Iris pigment epithelial cell (primary cell): ENCODE measurements at places on chromosomes 2 and 18.

DNA sequence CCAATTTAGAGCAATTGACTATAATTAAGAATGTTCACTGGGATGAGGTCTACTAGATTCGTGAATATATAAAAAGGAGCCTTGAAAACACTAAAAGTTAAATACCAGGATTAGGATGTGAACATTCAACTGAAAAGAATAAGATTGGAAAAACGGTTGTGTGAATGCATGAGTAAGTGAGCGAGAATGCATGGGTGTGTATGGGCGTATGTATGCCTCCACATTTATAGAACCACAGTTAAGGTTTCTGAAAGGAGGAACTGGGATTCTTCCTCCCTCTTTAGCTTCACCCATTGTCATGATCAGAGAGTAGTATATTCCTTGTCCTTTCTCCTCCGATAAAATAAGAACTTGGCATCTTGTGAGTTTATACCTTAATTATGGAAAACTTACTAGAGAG, 151.1 kb upstream of the UBE2E3 start:
- DNase-seq, result peak; percentile 4

- DNase-seq, result no peak
Measured at GRCh38 chr18:36776650-36777049, 52.2 kb downstream of the TPGS2 start.

DNA sequence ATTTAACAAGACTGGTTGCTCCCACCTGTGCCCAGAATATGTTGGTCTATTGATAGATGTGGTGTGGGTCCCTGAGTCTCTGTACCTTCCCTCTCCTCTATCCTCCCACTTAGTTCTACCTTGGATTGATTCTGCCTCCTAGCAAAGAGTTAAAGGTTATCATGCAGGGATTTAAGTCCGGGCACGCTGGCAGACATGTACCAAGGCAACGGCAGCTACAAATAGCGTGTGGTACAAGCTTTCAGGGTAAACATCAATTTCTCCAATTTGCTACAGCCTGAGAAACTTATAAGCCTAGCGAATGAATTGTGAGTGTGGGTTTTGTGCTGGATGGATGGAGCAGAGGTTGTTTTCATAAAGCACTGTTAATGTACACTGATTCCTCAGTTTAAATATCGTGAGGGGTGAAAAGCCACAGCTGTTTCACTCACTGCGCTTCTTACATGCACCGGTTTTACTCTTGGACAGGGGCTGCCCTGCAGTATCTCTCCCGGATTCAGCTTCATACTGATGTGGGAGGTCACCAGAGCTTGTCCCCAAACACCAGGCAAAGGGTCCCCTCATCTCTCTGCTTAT, 289.8 kb downstream of the ICOS start:
- no peak for DNase-seq

DNA sequence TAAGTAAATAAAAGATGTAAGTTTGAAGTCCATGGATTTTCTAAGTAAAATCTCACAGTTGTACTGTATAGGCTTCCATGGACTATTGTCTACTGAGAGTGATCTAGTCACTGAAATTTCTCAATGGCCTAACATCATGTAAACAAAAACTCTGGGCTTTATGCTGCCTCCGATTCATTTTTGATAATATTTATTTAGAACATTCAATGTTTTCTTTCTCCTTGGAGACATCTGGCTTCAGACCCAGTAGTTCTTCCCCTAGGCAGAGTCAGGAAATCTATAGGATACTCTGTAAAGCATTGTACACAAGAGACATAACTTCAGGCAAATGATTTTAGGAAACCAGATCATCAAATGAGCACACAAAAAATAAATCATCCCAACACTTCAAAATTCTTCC, 1208.6 kb upstream of the ZEB2 start:
- peak; percentile 26 for DNase-seq

GRCh38 chr18:8791171-8791651, 85.9 kb downstream of the MTCL1 start:
- DNase-seq, result peak; percentile 40

- DNase-seq, result peak; percentile 74
Measured at GRCh38 chr2:181466661-181467576, 9.7 kb downstream of the ITGA4 start.

- peak; percentile 13 for DNase-seq
Measured at GRCh38 chr2:189927823-189928222, 134.7 kb downstream of the MSTN start.

DNA sequence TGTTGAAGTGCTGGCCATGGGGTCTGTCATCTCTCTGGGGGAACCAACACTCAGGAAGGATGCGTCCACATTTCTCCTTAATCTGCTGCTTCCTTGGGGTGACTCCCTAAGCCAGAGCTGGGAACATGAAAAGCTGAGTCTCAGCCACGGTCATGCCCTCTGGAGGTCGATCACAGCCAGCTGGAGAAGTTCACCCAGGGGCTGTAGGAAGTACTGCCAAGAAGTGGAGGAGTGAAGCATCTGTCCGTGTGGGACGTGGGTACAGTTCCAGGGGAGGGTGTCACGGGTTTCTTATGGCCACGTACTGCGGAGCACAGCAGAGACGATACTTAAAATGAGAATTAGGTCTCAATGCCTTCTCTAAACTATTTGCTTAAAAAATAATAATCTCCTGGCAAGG, 42.4 kb upstream of the IGFBP2 start:
- DNase-seq, result peak; percentile 57

GRCh38 chr2:48569433-48569832, 39.5 kb downstream of the STON1 start:
- DNase-seq, result peak; percentile 57

DNA sequence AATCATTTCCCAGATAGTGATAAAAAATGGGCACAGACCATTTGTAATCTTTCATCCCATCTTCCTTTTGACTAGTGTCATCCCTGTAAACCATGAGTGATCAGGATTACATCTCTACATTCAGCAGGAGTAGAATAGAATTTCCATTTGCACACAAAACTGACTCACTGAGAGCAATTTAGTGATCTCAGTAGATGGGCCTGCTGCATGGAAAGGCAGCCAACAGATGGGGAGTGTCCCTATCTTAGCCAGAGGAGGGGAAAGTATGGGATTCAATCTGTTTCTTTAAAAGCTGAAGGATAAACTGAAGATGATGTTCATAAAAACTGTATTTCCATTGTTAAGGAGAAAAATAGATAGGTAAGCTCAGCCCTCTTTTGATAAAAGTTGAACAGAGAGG, 441.7 kb downstream of the ZNF521 start:
- DNase-seq, result no peak

- DNase-seq, result no peak
Measured at GRCh38 chr2:232402518-232402917, 4.1 kb upstream of the ALPG start.

GRCh38 chr2:73227086-73227485, 6.0 kb downstream of the PRADC1 start:
- no peak for DNase-seq

GRCh38 chr2:62570861-62571698, 65.1 kb upstream of the TMEM17 start:
- DNase-seq, result no peak

GRCh38 chr2:204722691-204723090, 177.4 kb downstream of the PARD3B start:
- DNase-seq, result no peak

- no peak for DNase-seq
Measured at GRCh38 chr18:50193796-50194630, 934 bp downstream of the MYO5B start.

DNA sequence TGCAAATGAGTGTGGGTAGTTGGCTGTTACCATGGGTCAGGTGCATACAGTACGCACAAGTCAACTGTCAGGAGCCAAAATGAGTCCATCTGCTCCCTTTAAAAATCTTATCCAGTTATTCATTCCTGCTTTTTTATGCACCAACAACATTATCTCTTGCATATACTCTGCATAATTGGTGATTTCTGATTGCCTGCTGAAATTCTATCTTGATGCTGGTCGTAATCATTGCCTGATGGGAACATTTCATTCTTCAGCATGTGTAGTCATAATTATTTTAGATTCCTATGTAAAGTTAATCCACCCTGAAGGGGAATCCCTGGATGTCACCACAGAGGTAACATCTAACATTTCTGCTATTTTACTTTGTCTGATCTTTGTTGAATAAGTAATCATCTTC, 102.2 kb upstream of the RND3 start:
- DNase-seq, result no peak

GRCh38 chr2:28602751-28603639, 107.1 kb downstream of the PLB1 start:
- no peak for DNase-seq

DNA sequence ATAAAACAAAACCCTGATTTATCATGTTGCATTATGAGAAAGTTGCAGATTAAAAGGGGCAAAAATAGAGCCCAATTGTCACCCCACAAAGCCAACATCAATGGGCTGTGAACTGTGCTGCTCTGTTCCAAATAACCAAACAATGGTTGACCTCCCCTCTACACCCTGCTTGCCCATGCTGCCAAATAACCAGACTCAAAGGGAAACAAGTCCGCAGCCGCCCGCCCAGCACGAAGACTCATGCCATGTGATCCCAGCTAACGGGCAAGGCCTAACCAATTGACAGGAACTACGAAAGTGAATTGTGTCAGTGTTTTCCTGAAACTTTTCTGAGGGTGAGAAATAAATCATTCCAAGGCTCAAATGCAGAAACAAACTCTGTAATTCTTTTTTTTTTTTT, 97.9 kb upstream of the RIOK3 start:
- DNase-seq, result no peak

- peak; percentile 45 for DNase-seq
Measured at GRCh38 chr2:148667113-148667836, 22.7 kb downstream of the EPC2 start.

GRCh38 chr2:241358470-241358869, 2.4 kb downstream of the FARP2 start:
- DNase-seq, result no peak

DNA sequence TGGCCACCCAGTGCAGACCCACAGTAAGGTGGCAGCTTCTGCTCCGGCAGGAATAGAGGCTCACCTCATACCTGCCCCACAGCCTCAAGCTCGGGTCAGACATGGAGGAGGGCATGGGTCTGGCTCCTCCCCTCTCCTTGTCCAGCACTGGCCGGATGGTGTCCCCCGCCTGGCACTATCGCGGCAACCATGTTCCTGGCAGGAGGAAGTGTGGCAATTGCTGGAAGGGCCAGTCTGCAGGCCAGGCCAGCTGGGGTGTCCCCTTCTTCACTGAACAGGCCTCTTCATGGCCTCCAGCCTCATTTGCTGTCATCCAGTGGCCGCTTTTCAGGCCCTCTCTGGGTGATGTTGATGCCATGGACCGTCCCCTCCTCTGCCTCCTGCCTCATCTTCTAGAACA, 41.4 kb upstream of the SMAD7 start:
- DNase-seq, result no peak

GRCh38 chr2:30611583-30611982, 164.5 kb downstream of the LCLAT1 start:
- DNase-seq, result peak; percentile 3

- no peak for DNase-seq
Measured at GRCh38 chr2:202187570-202187969, 50.8 kb downstream of the SUMO1 start.

DNA sequence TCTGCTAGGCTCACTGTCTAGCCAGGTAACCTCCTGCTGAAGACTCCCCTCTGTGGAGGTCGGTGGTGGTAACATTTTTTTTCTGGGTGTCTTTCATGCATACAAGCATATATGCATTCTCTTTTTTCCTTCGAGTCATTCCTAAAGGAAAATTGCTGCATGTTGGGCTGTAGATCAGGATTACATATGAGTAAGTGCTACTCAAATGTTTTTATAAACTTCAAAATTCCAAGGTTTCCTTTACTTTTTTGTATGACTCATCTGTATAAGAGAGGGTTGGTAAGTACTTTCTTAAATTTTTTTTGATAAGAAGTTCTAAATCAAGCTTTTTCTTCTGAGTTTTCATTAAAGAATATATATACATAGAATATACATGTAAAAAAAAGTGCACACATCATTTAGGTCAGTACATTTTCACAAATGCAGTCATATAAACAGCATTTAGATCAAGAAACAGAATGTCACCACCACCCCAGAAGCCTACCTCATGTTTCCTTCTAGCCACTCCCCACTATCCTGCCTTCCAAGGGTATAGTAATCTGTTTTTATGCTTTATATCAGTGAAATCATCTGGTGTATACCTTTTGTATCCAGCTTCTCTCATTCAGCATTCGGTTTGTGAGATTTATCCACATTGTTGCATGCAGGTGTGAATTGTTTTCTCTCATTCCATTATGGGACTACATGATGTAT, 128.0 kb upstream of the MAP3K20 start:
- no peak for DNase-seq

GRCh38 chr2:227115761-227116160, 48.2 kb downstream of the COL4A4 start:
- DNase-seq, result peak; percentile 68

GRCh38 chr2:239464166-239465016, 63.6 kb upstream of the HDAC4 start:
- DNase-seq, result no peak

DNA sequence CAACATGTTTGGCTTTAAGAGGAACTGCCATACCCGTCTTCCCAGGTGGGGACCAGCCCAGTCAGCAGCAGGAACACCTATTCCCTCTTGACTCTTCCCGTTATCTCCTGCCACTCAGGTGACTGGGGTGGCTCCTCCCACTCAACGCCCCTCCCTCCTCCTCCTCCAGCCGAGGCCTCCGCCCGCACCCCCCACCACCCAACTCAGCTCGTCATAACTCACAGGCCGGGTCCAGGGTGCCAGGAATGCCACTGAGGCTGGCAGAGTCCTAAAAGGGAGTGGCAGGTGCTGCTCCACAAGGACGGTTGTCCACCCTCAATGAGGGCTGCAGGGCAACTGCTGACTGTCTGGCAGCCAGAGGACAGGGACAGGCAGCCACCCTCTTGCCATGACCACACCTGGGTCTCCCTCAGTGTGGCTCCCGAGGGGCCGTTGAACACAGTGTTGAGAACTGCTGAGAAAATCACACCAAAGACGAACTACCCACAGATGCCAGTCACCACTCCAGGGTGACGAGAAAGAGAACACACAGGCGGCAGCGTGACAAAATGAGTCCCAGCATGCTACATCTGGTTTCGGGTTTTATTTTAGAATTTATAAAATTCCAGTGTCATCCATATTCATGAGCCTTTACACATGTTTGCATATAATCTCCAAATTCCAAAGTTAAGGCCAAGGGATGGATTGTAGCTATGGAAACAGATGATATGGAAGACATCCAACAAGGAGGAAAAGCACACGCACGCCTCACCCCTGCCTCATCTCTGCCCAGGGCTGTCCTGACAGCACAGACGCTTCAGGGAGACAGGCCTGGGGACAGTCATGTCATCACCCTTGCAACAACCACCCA, 38.5 kb downstream of the ANO7 start:
- no peak for DNase-seq

GRCh38 chr2:101496279-101496678, 21.4 kb upstream of the RFX8 start:
- DNase-seq, result no peak

DNA sequence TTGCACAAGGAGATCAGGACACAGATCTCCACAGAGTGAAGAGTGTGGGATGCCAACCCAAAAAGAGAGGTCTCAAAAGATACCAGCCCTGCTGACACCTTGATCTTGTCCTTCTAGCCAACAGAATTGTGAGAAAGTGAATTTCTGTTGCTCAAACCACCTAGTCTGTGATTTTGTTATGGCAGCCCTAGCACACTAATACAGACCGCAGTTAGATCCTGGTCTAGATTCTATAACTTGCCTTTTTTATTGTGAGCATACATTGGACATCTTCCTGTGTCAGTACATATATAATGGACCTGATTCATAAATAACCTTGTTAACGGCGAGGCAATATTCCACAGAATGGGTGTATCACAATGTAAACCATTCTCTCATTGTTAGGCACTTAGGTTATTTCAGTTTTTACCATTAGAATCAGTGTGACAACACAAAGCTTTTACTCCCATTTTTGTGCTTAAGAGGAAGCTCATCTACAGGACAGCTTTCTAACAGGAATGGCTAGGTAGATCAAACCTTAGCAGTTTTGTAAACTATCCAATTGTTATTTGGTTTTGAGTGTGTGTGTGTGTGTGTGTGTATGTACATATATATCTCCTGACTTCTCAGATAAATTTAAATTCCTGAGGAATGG, 89.0 kb downstream of the ACSL3 start:
- no peak for DNase-seq
